ENCODE measurements at places on chromosomes 3 and 15.
A peak's percentile ranks its signal among the peaks of the same experiment; 100 is the strongest.

DNA sequence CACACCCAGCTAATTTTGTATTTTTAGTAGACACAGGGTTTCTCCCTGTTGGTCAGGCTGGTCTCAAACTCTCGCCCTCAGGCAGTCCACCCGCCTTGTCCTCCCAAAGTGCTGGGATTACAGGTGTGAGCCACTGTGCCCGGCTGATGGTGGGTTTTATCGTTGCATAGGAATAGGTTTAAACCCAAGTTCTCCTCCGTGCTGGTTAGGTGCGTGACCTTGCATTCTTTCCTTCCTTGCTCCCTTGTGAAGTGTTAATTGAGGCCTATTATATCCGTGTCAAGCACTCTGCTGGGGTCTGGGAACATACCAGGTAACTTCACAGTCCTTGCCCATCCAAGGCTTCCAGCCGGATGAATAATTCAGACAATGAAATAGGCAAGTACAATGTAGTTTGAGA, 19.3 kb upstream of the ETV5 start:
- no peak for DNase-seq

GRCh38 chr3:85567071-85567676, 608.4 kb downstream of the CADM2 start:
- no peak for DNase-seq

- no peak for DNase-seq
Observed at GRCh38 chr3:188316723-188317070, 162.7 kb downstream of the LPP start.

DNA sequence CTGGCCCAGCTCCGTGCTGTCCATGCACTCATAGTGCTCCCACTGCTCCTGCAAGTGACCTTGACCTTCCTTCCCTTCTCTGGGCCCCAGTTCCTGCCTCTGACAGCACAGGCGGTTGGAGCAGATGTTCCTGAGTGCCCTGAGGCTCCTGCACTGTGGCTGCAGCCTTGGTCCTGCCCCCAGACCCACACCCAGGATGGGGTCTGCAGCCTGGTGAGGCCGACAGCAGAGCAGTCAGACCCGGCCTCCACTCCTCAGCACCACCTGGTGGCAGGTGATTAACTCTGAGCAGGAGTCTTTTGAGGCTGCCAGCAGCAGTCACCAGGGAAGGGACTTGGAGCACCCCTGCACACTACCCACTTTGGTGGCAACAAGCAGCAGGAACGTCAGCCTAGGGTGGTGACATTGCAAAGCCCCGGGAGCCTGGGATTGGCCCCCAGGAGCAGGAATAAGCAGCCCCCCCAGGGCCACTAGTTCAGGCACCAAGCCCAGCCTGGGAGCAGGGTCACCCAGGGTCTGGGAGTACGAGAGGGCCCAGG, 64.6 kb downstream of the CYP11A1 start:
- DNase-seq = no peak

DNA sequence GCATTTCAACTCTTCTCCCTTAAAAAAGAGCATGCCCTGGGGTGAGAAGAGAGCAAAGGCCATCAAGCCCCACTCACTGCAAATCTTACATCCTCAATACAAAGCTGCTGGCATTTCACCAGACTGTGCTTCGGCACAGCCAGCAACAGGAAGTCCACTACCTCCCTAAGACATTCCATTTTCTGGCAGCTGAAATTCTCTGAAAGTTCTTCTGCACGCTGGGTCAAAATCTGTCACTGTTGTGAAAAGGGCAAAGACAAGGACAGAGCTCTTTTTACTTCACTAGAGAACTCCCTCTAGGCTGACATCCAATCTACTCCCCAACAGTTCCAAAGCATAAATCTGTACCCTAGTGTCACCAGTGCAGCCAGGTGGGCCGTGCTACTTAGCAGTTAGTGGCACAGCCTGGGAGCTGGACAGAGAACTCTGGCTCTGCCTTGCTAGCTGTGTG, 6.3 kb downstream of the MTMR10 start:
- no peak for DNase-seq

DNA sequence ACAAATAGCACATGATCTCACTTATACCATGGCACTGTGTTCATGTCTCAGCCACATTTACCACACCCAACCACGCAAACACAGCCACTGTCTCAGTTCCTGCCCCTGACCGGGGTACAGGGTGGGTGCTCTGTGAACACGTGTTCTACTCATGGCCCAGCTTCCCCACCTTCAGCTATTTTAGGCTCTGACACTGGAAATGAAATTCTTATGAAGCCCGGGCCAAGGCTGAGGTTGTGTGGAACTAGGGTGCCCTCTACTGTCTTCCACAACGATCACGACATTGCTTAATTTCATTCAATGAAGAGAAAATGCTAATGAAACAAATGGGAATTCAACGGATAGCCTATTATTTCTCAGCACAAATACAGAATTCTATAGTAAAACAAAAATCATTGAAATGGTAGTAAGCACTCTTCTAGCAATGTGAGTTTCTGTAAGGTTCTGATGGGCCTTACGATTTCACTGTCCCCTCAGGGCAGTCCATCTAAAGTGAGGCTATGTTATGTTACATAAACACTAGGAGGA, 2.1 kb upstream of the GABRA5 start:
- no peak for DNase-seq

GRCh38 chr3:150545419-150546225, 674 bp downstream of the SERP1 start:
- peak; percentile 19 for DNase-seq

- DNase-seq = no peak
Observed at GRCh38 chr3:58321791-58322190, 10.9 kb upstream of the PXK start.

DNA sequence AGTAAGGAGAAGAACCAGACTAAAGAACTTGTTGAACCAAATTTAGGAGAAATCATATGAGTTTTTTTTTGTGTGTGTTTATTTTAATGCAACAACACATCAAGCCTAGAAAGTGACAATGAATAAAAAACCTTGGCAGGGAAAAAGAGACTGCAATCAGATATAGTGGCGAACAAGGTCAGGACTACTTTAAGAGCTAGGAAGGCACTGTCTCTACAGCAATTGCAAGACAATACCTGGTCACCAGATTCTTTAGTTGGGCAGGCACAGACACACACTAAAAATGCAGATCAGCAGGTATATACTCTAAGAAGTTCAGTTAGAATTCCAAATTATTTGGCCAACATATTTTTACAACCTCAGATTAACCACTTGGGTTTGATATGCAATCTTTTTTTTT, 30.8 kb upstream of the GMPPB start:
- no peak for DNase-seq

DNA sequence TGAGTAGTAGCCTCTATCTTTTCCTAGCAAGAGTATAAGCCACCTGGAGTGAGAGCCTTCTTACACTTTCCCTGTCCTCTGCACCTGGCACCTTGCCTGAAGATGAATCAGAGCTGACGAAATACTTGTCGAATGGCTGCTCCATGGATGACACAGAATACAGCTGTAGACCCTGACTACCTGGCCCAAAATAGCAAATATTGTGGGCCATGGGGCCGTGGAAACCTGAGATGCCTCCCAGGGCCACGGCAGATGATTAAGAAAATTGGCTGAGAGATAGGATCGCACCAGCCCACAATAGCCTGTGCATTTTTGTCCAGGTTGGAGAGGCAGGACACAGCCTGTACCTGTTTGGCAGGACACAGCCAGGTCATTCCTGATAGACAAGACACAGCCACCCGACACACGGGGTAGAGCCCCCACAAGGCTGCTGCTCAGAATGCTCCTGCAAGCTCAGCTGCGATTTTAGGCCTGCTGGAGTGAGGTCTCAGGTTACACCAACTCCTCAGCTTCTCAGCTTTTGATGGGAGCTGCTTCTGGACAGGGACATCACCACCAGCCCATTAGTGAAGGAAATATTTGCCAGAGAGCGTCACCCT, 22.9 kb upstream of the TPM1 start:
- DNase-seq = no peak

DNA sequence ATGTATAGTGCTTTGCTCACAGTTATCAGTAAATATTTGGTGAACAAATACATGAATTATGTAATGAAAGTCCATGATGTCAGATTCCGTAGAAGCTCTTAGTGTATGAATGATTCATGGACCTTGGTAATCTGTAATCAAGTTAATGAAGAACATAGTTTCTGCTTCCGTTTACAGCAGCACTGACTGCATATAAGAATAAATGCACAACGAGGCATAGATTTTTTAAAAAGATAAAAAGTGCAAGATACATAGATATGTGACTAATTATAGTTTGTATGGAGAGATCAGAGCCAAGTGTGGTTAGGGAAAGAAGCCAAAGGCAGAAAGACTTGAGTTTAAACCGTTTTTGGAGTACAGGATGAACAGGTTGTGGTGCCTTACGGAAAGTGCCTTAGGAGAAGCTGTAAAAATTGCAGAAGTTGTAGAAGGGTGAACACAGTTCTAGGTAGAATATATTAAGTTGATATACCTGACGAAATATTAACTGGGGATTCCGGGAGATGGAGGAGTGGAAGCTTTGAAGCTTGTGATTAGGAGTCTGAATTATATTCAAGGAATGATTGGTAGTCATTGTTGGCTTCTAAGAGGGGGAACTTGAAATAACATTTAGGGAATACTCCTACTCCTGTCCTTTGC, 293.1 kb downstream of the NLGN1 start:
- DNase-seq = no peak

DNA sequence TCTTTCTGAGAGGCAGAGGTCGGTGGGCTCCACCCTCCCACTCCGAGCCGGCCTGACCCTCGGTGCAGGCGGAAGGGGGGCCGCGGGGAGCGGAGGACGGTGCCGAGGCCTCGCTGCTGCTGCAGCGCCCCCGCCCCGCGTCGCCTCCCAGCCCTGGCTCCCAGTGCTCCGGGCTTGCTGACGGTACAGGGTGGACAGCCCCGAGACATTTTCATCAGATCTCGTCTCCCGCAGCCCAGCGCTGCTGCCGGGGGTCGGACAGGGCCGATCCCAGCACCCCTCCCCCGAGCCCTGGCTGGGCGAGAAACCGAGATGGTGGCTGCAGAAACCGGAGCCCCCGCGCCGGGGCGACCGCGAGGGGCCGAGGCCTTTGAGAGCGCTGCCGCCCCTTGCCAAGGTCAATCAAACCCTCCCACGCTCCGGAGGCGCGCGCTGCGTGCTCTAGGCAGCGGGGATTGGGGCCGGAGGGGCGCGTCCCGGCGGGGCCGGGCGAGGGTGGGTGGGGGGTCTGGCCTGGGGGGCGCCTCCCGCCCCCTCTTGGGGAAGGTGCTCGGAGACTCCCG, 42.5 kb downstream of the EPHB3 start:
- no peak for DNase-seq

DNA sequence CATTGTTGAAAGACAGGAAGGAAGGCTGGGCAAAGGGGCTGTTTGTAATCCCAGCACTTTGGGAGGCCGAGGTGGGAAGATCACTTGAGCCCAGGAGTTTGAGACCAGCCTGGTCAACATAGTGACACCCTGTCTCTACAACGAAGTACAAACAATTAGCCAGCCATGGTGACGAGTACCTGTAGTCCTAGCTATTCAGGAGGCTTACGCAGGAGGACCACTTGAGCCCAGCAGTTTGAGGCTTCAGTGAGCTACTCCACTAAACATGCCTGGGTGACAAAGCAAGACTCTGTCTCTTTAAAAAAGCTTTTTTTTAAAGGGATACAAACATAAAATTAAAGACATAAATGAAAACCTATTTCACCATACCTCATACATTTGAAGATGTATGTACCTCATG, 11.1 kb downstream of the SERP1 start:
- no peak for DNase-seq

GRCh38 chr3:96331341-96331740, 483.1 kb upstream of the EPHA6 start:
- DNase-seq = no peak

DNA sequence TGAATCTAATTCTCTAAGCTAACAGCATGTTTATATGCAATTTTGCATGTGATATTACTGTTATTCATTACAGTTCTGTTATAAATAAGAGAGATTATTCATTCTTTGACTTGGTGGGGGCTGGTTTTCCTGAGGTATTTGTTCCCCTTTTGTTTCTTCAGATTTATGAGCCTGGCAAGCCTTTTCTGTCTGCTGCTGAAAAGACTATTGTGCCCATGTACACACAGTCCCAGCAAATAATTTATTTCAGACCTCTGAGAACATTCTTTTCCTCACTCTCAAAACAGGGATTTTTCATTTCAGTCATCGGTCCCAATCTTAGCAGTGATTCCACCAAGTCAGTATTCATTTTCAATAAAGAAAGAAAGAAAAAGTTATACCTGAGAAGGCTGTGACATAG, 716.8 kb downstream of the NSUN3 start:
- DNase-seq = no peak

DNA sequence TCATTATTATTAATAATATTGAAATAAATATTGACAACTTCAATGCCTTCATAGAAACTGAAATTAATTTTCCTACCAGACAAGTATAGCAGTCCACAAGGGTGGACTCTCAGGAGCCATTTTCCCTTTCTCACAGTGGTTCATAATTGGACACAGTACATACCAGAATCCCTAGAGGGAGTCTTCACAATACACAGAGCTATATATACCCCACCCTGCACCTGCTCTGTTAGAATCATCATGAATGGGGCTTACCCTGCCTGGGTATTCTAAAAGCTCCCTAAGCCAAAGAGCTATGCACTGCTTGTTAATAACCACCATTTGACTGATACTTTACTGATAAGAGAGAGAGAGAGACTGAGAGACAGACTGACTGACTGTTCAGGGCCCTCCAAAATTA, 134.9 kb downstream of the FEZF2 start:
- DNase-seq = no peak

DNA sequence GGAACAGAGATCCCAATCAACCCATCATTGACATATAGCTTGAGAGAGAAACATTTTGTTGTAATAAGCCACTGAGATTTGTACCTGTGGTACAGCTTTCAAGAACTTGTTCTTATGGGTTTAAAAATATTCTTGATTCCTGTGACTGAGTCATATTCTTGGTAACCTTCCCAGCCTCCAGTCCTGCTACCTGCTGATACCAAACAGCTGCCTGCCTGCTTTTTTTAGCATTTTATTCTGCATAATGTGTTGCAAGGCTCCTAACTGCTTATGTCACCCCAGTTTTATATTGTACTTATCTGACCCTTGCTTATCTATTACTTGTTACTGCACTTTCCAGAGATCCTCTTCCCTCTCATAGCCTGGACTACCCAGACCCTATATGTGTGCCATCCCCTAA, 349.3 kb upstream of the SOX2 start:
- no peak for DNase-seq

GRCh38 chr3:54969652-54970051, 41.8 kb upstream of the LRTM1 start:
- DNase-seq = no peak

GRCh38 chr3:78140866-78141265, 1101.0 kb downstream of the ROBO2 start:
- DNase-seq = no peak

- DNase-seq = no peak
Observed at GRCh38 chr3:37308247-37308646, 133.9 kb upstream of the LRRFIP2 start.

DNA sequence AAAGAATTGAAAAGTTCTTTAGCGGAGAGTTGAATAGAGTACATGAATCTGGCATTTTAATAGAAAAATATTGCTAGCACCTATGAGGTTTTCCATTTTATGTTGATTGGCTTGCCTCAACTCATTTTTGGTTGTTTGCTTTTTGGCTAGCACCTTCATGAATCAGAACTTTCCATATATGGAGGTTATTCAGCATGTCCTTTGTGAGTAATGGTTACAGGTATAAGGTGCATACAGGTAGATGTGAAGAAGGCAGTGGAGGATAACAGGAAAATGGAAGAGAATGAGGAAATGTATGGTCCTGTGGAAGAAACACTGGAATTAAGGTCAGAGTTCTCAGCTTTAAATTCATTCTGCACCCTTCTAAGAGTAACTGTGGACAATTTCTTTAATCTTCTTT, 98.1 kb upstream of the GBE1 start:
- no peak for DNase-seq

All from stimulated activated CD8-positive, alpha-beta memory T cell treated with anti-CD3 and anti-CD28 coated beads, Interleukin-7, amount 100 ng/mL, for 1 hour (primary cell).